Left kidney (tissue), 8 donors: ENCODE measurements at places on chromosomes 12 and 14. TPM values are rescaled to one million over a fixed set of nuclear protein-coding genes. Genes with fewer than 3 reads are reported as not detected.
A peak's percentile ranks its signal among the peaks of the same experiment; 100 is the strongest.

GRCh38 chr14:87644689-87645088 is 348.3 kb downstream of the GALC start:
- DNase-seq = no peak

DNA sequence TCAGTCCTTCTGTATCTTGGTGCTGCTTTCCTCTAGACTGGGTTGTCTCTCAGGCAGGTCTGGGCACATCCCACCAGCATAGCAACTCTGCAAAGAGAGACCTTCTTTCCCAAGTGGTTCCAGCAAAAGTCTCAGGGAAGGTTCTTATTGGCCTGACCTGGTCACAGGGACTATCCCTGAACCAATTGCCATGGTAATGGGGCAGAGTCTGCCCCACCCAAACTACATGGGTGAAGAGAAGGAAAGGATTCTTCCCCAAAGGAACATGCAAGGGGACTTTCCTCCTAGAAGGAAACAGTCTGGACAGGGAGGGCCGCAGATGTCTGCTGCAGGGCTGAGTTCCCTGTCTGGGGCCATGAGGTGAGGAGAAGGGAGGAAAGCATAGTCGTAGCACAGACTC is 122.2 kb upstream of the NCOR2 start:
- DNase-seq = no peak

GRCh38 chr14:62409169-62409568 is 636.1 kb downstream of the KCNH5 start:
- no peak for DNase-seq

- peak; percentile 43 for DNase-seq
Observed at GRCh38 chr12:9340422-9341259, 132.4 kb upstream of the PZP start.

- no peak for DNase-seq
Observed at GRCh38 chr12:26455936-26456574, 260.7 kb downstream of the SSPN start.

- DNase-seq = no peak
Observed at GRCh38 chr12:58395056-58395455, 453.7 kb downstream of the ATP23 start.

DNA sequence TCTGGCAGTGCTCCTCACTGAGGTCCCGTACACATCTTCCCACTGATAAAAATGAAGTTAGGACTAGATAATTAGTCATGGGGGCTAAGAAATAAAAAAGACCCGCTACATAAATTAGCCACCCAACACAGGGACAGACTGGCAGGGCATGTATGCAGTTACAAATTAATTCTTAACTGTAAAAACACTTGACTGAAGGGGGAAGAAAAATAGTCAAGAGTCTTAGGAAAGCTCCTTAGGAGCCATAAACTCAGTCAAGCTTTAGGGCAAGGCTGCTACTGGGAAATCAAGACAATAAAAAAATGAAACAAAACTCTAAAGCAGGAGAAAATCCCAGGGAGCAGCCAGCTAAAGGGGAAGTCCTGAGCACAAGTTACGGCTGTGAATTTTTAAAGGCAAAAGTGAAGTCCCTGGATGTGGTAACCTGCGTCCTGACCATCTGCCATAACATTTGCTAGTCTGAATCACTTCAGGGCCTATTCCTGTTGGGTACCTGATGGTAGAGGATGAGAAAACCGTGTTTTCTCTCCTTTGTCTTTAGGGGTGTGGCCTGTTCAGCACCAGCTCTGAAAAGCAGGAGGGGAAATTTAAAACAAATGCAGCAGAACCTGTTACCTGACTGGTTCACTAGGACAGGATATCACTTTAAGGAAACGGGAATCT is 7.5 kb upstream of the NPFF start:
- DNase-seq = no peak

- DNase-seq = no peak
Observed at GRCh38 chr12:109770861-109771670, 57.4 kb downstream of the FAM222A start.

GRCh38 chr14:58746261-58746660 is 108.5 kb downstream of the DACT1 start:
- no peak for DNase-seq

DNA sequence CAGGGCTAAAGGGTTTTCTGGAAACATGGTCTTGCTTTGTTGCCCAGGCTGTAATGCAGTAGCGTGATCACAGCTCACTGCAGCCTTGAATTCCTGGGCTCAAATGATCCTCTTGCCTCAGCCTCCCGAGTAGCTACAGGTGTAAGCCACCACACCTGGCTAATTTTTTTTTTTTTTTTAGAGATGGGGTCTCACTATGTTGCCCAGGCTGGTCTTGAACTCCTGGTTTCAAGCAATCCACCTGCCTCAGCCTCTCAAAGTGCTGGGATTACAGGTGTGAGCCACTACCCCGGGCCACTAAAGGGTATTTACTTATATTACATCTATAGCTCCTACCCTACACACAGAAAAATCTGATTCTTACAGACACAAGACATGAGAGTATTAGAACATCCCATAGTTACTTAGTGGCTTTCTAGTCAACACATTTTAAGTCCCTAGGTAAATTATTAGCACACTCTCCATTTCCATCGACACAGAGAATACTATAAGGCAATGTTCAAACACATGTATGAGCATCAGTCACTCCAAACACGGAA is 6.2 kb upstream of the DCAF11 start:
- no peak for DNase-seq

GRCh38 chr12:131221957-131222328 is 268.2 kb downstream of the ADGRD1 start:
- DNase-seq = no peak

DNA sequence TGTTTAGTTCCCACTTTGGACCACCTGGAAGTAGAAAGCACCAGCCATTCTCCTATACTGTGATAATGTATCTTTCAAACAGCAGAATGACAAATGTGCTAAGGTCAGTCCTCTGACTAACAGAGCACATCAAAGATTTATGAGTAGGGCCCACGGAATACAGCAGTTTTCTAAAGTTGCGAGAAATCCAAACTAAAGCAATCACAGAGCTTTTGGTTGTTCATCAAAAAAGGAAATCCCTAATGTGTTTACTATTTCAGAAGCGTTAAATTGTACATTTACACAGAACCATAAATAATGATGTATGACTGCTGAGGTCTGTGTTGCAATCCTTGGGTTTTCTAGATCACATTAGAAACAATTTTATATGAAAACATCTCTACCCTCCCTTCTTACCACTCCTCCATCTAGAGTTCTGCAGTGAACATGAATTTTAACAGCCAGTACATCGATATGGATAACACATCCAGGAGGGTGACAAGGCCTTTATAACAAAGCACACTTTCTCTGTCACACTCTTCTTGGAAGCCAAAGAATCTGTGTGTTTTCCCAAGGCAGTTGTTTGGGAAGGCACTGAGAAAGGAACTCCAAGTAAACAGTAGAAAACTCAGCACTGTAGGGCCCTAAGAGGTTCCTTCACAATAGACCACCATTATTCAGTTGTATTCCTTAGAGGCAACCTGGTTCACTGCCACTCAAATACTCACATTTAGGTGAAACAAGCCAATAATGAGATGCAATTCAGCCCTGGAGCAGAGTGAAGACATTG is 7.3 kb downstream of the KITLG start:
- no peak for DNase-seq

DNA sequence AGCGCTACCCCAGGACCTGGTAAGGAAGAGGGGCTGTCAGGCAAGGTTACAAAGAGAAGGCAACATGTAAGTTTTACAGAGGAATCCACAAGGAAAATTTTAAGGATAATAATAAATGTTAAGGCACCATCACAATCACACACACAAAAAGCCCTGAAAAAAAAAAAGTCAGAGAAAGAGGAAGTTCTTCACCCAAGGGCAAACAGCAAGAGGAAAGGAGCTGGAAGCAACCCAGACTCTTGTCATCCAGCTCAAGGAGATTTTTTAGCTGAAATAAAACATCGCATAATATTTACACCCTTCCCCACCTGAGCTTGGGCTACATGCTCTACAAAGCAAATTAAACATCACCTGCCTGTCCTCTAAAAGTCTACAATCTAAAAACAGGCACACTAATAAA is 9.5 kb downstream of the SPTB start:
- no peak for DNase-seq

GRCh38 chr14:94021416-94022157 is 4.6 kb upstream of the OTUB2 start:
- no peak for DNase-seq

Gene PLCZ1
- 1.3 TPM for polyA plus RNA-seq

Gene POLE2
- polyA plus RNA-seq = 34.7 TPM

Gene NAV3
- polyA plus RNA-seq = 11.4 TPM

Gene DAD1
- polyA plus RNA-seq = 232 TPM

Gene PPP1R36
- polyA plus RNA-seq = 1.5 TPM

Gene ITGA7
- polyA plus RNA-seq = 35.2 TPM

Gene CLEC4D
- 0.43 TPM for polyA plus RNA-seq

Gene PIWIL1
- polyA plus RNA-seq = 0.78 TPM

Gene TBX5
- not detected for polyA plus RNA-seq

Gene KRT79
- polyA plus RNA-seq = not detected

Gene SLC7A8
- 92.4 TPM for polyA plus RNA-seq

Gene DBX2
- polyA plus RNA-seq = 0.08 TPM

Gene KLHDC1
- polyA plus RNA-seq = 7.5 TPM
